GM20000 (cell line): ENCODE measurements at places on chromosomes 6 and 20.

DNA sequence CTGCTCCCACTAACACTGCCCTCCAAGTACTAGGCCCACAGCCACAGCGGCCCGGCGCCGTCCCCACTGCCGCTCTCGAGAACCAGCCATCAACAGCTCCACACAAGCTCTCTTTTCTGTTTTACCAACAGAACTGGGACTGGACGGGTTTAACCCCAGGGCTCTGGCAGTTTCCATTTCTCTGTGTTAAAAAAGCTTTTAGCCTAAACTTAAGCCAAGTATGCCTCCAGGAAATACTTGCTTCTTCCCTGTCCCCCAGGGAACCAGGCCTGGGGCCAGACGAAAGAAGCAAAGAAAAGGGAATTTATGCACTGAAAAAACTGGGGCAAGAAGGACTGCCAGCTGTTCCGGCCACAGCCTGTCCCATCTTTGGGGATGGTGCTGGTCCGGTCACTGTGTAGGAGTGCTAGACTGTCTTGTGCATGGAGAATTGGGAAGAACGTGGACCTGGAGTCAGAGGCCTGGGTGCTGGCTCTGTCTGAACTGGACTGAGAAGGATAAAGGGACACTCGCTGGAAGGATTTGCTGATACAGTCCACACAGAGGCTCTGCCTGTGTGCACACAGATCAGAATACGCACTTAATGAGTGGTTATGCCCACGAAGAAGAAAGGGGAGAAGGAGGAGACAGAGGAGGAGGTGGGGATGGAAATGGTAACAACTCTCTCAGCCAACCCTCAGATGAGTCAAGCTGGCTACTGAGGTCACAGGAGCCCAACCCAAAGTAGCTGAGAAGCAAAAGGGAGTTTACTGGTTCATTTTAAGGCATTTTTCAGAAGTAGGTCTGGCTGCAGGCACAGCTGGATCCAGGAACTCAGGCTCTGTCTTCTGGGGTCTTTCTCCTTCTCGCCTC, 254.4 kb upstream of the PMEPA1 start:
- DNase-seq, result no peak

GRCh38 chr6:42197555-42198362, 3.0 kb upstream of the GUCA1B start:
- DNase-seq, result no peak

DNA sequence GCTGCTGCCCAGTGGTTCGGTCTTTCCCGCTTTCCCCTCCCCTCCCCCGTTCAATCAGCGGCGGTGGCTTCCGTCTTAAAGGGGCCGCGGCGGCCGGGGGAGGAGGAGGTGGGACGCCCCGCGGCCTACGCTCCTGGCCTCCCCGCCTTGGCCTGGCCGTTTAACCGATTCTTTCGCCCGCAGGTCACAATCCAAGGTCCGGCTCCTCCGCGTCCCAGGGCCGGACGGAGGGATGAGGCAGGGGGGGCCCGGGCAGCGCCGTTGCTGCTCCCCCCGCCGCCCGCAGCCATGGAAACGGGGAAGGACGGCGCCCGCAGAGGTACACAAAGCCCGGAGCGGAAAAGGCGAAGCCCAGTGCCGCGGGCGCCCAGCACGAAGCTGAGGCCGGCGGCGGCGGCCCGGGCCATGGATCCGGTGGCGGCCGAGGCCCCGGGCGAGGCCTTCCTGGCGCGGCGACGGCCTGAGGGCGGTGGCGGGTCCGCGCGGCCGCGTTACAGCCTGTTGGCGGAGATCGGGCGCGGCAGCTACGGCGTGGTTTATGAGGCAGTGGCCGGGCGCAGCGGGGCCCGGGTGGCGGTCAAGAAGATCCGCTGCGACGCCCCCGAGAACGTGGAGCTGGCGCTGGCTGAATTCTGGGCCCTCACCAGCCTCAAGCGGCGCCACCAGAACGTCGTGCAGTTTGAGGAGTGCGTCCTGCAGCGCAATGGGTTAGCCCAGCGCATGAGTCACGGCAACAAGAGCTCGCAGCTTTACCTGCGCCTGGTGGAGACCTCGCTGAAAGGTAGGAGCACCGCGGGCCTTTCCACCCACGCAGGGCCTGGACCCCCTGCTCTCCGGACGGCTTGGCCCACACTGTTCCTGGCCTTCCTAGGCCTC, 1.2 kb downstream of the STK35 start:
- peak; percentile 96 for DNase-seq

DNA sequence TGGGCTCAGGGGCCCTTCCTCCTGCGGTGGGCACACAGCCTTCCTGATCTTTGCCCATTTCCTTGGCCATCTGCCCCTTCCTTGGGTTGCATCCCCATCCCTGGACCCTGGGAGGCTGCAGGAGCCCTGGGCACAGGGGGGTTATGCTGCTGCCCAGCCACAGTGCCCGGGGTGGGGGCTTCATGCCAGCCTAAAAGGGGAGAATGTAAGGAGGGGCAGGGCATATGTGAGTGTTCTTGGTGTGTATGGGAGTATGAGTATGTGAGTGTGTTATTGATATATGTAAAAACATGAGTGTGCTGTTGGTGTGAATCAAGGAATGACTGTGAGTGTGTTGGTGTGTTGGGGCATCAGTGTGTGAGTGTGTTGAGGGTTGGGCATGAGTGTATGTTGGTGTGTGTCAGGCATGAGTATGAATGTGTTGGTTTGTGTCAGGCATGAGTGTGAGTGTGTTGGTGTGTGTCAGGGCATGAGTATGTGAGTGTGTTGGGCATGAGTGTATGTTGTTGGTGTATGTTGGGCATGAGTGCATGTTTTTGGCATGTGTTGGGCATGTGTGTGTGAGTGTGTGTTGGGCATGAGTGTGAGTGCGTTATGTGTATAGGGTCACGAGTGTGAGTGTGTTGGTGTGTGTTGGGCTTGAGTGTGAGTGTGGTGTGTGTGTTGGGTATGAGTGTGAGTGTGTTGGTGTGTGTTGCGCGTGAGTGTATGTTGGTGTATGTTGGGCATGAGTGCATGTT, 14.7 kb upstream of the CST8 start:
- DNase-seq, result no peak

- no peak for DNase-seq
Measured at GRCh38 chr20:39468703-39469102, 506.6 kb downstream of the DHX35 start.

GRCh38 chr6:122620902-122621301, 10.7 kb downstream of the PKIB start:
- no peak for DNase-seq

DNA sequence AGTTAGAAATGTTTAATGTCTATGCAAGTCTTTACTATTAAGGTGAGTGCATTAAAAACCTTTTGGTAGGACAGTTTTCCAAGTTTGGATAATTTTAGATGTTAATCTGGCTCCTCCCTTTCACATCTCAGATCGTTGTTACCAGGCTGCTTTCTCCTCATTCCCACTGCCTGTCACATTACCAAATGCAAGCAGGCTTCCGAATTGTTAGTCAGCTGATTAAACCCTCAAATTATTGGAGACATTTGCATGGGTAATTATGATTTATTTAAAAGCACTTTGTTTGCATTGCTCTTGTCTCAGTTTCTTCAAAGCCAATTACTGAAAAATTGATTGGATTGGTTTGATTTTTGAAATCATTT, 816.5 kb downstream of the KIF16B start:
- no peak for DNase-seq

- DNase-seq, result peak; percentile 58
Measured at GRCh38 chr6:166167801-166168615, at the start of gene TBXT. TBXT (minus strand) TSS chr6:166167851; CDS start chr6:166167591, 260 bp downstream.

DNA sequence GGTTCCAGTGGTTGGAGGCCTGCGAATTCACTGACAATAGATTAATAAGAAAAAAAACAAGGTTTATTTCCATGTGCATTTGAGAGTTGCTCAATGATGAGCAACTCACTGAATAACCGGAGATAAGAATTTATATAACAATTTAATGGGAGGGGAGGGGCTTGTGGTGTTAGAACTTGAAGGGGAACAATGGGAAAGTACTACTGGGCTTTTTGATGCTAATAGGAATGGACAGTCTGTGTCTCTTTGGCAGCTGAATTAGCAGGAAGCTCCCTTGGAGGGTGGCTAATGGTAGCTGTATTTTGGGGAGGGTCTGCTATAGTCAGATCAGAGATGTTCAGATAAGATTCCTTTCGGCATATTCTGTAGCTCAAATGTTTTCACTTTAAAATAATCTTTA, 62.4 kb upstream of the GMDS start:
- no peak for DNase-seq

DNA sequence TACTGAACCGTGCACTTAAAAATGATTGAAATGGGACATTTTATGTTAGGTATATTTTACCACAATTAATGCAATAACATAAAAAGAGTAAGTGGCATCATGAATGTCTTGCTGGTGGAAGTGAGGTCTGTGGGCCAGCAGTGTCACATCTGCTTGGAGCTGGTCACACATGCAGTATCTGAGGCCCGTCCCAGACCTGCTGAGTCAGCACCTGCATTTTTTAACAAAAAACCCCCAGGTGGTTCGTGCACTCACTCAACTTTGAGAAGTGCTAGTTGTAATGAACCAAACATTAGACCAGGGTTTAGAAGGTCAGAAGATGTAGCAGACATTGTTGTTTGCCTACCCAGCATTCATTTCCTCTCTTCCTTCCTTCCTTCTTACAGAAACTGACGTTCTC, 21.0 kb downstream of the BANF2 start:
- no peak for DNase-seq

- DNase-seq, result no peak
Measured at GRCh38 chr6:31328355-31328960, 28.5 kb downstream of the HLA-B start.

- DNase-seq, result no peak
Measured at GRCh38 chr6:298233-299103, 6.2 kb downstream of the DUSP22 start.

DNA sequence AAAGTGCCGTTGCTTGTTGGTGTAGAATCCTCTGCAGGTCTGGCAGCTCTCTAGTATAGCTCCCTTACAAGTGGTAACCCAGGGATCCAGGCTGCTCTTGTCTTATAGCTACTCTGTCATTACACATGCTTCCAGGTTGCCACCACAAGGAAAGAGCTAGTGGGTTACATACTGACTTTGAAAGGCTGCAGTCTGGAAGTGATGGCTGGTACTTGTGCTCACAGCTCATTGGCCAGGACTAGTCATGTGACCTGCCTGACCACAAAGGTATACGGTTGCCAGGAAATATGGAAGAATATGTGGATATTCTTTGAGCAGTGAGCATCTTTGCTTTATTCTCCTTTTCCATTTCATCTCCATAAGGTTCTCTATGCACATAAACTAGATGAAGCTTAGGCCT, 46.0 kb downstream of the RREB1 start:
- DNase-seq, result no peak

GRCh38 chr6:165573671-165574070, 89.4 kb downstream of the PDE10A start:
- no peak for DNase-seq

DNA sequence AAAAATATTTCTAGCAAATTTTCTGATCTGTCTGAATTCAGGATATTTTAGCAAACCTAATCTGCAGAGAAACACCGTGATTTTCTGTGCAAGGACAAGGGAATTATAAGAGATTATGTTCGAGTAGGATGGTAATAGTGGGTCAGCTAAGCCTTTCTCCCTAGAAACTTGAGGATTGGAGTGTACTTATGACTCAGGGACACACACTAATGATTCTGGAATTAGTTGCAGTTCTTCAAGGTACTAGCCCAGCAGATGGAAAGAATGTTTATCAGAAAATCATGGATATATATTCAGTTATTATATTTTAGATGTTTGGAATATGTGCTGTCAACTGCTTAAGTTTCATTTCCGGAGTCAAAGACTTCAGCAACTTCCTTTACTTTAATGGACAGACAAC, 177.1 kb upstream of the MAP3K7 start:
- no peak for DNase-seq

- DNase-seq, result no peak
Measured at GRCh38 chr20:3447321-3447720, 23.5 kb upstream of the ATRN start.

DNA sequence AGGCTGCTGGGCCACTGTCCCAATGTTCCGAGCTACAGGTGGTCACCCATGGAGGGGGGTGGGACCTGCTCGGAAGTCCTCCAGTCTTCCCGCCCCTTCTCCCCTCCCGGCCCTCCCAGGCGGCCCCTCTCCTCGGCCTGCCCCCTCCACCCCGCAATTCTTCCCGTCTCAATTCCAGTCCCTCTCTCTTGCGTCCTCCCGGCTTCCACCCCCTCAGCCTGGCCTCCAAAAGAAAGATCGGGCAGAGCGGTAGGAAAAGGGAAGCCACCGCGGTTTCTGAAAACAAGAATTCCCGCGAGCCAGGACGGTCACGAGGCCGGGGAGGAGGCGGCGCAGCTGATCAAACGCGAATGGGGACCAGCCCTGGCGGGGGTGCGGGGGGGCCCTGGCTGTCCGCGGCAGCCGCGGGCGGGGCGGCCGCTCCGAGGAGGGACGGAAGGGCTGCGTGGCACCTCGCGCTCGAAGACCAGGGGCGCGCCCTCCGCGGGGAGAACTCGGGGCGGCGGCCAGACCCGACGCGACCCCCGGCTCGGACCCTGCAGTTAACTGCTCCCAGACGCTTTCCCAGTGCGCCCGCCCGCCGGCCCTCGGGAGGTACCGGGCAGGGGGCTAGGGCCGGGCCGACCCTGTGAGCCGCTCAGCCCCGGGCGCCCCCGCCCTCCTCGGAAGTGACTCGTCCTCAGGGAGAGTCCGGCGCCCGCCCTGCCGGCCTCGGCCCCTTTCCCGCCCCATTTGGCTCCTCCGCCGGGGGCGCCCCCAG, 1.0 kb downstream of the PXDC1 start:
- DNase-seq, result peak; percentile 68

- DNase-seq, result peak; percentile 41
Measured at GRCh38 chr6:39225946-39226437, 3.3 kb downstream of the KCNK5 start.

DNA sequence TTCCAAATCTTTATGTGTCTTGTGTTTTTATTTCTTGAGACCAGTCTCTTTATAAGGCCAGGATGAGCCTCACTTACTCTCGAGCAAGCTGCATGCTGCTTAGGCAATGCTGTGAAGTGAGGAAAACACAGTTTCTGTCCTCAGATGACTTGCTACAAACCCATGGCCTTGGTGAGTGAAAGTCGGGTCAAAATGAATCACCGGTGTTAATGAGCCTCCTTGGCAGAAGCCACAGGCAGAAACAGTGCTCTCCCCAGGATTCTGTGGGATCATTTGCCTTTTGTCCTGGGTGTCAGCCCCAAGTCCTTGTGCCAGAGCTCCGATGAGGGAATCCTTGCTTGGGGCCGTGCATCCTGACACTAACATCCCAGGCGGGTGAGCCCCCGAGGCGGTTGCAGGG, 482.5 kb downstream of the QKI start:
- DNase-seq, result no peak

GRCh38 chr6:36979347-36979742, 6.7 kb downstream of the MTCH1 start:
- DNase-seq, result no peak

GRCh38 chr20:38228436-38228835, 32.1 kb downstream of the KIAA1755 start:
- no peak for DNase-seq

GRCh38 chr20:36827541-36828279, 48.2 kb upstream of the TLDC2 start:
- peak; percentile 80 for DNase-seq

- no peak for DNase-seq
Measured at GRCh38 chr6:161829291-161829729, 555.4 kb upstream of the AGPAT4 start.

GRCh38 chr6:43843097-43843645, 73.2 kb downstream of the VEGFA start:
- DNase-seq, result no peak
